ENCODE measurements at places on chromosomes 16 and 17.

DNA sequence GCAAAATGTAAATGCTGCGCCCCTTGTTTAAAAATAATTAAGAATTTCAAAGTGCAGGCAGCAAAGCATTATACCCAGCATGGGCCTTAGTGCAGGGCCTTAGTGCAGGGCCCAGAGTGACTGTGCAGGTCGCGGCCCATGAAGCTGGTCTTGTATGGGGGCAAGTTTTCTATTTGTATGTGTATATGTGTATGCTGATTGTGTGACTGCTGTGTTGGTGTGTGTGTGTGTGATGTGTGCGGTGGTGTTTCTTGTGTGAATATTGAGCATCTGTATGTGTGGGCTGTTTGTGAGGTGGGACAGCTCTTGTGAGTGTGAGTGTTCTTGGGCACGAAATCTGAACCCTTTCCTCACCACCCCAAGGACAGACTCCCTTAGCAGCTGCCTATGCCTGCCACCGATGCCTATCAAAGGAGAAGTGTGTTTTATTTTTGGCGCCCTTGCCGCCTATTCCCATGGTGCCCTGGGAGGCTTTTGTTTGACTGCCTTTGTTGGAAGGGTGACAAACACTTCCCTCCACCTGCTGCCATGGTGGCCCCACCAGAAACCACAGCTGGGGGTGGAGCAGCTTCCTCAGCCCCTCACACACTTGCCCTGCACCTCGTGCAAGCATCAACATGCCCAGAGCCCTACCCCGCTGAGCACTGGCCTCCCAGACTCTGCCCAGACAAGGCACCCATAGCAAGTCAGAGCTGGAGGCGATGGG, 18.0 kb downstream of the CCR7 start:
- no peak for DNase-seq

GRCh38 chr17:17822189-17822588, 14.6 kb downstream of the SREBF1 start:
- DNase-seq = no peak

DNA sequence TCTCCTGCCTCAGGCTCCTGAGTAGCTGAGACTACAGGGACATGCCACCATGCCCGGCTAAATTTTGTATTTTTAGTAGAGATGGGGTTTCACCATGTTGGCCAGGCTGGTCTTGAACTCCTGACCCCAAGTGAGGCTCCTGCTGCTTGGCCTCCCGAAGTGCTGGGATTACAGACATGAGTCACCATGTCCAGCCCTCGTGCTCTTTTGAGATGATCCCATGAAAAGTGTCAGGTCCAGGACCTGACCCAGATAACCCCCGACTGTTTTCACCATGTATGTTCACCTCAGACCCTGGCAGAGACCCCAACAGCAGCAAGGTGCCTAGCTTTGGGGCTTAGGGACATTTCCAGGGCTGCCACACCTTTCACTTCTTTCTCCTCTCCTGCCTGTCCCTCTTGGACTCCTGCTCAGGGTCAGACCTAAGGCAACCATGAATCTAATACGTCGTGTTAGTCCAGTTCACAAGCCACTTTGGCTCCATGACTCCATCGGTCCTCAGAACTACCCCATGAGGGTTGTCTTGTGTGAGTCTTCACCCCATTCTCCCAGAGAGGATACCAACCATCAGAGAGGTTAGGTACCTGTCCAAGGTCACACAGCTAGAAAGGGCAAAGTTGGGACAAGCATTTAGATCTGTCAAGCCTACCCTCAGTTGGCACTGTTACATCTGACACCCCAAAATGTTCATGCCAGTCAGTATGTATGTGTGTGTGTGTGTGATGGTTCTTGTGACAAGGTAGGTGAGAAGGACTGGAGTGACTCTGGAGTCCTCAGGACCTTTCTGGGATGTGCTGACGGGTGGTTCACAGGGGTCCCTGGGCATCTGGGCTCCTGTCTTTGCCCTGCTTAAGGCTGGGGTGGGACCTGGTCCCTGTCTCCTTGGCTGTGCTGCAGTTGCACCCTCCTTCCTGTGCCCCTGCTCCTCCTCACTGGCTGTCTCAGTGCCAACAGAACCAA, 23.1 kb upstream of the MAP3K14 start:
- no peak for DNase-seq

DNA sequence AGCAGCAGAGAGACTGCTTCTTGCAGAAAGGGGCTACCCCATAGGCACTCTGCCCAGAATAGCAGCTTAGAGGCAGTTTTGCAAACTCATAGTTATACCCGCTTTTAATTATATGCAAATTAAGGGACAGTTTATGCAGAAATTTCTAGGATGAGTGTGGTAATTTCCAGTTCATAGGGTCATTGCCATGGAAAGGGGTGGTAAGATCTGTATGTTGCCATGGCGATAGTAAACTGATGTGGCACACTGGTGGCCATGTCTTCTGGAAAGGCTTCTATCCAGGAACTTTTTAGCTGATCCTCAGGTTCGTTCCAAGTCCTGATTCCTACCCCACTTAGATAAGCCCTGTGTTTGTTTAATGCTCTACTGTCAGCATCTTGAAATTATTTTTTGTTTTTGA, 6.2 kb downstream of the STXBP4 start:
- DNase-seq = no peak

- no peak for DNase-seq
Measured at GRCh38 chr17:81920612-81921536, 2.9 kb upstream of the SIRT7 start.

DNA sequence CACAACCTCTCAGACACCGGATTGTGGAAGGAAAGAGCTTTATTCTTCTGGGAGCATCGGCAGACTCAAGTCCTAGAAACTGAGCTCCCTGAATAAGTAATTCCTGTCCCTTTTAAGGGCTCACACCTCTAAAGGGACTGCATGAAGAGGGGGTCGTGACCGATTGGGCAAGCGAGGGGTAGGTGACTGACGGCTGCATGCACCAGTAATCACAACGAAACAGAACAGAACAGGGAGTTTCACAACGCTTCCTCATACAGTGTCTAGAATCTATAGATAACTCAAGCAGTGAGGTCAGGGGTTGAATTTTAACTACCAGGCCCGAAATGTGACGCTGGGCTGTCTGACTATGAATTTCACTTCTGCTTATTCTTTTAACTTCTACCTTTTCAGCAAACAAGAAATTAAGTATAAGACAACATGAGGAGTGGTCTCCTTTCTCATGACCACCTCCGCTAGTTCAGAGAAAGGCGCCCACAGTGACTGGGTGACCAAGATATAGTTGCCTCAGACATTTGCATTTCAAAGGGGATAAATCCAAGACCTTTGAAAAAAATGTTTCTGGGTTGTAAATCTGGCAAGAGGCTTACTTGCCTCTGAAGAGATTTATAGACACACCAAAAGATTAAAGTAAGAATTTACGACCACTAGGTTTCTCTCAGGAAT, 88.4 kb upstream of the ATF7IP2 start:
- peak; percentile 85 for DNase-seq

DNA sequence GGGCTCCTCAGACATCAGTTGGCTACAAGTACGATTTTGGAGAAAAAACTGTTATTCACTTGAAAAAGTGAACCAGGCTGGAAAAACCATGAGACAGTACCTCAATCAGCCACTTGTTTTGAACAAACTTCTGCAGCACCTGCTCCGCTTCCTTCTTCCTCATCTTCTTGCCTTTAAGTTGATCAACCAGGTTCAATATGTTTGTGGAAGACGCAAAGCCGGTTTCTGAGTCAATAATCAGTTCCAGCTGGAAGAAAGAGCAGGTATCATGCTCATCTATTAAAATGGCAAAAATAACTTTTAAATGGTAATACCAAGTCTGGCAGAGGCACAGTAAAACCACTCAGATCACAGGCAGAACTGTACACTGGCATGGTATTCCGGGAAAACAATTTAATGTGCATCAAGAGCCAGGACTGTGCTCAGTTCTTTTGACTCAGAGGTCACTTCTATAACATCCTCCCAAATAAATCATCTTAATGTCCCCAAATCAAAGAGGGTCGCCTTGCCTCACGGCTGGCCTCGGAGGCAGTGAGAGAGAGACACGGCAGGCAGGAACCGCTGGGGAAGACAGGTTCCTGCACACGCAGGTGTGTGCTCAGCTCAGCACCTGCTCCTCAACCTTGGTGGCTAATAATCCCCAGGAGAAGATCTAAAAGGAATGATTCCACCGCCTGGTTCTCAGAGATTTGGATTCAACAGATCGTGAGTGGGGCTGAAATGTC, 29.7 kb downstream of the KDM8 start:
- DNase-seq = no peak

DNA sequence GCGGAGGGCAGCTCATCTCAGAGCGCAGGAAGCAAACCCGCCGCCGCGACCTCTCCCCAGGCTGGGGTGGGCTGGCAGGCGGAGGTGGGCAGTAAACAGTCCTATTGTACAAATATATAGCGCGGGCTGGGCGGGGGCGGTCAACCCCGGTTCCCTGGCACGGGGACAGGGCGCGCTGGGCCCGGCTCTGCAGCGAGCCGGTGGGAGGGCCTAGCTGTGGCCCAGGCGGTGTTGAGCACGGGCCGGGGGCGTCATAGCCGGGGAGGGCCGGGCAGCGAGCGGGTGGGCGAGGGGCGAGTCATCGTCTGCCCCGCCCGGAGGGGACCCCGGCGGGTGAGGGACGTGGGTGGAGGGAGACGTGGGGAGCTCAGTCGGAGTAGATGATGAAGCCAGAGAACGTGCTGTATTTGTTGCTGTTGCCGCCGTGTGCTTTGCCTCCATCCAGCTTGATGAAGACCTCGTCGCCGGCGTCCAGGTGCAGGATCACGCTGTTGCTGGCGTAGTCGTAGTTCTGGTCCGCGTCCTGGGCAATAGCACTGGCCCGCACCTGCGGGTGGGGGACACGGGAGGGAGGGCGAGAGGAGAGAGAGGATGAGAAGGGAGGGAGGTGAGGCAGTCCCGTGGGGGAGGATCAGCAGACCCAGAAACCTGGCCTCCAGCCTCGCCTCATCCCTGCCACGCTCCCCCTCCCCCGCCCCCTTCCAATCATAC, 8.1 kb downstream of the C1QL1 start:
- DNase-seq = no peak

GRCh38 chr17:46949291-46950174, 26.6 kb downstream of the GOSR2 start:
- no peak for DNase-seq

GRCh38 chr17:48646183-48647102, 20.3 kb upstream of the HOXB9 start:
- DNase-seq = no peak

DNA sequence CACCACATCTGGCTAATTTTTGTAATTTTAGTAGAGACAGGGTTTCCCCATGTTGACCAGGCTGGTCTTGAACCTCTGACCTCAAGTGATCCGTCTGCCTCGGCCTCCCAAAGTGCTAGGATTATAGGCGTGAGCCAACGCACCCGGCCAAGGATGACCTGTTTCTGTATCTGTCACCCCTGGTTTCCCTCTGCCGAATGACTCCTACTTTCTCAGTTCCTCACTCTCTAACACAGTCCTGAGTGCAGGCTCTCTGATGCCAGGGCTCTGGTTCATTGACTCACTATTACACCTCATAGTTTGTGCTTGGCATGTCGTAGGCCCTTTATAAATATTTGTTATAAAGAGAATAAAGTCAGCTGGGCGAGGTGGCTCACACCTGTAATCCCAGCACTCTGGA, 10.7 kb upstream of the PRPF8 start:
- no peak for DNase-seq

- DNase-seq = peak; percentile 23
Measured at GRCh38 chr16:77584205-77584859, 138.0 kb upstream of the NUDT7 start.

GRCh38 chr17:38693700-38694329, 11.3 kb upstream of the MLLT6 start:
- no peak for DNase-seq

DNA sequence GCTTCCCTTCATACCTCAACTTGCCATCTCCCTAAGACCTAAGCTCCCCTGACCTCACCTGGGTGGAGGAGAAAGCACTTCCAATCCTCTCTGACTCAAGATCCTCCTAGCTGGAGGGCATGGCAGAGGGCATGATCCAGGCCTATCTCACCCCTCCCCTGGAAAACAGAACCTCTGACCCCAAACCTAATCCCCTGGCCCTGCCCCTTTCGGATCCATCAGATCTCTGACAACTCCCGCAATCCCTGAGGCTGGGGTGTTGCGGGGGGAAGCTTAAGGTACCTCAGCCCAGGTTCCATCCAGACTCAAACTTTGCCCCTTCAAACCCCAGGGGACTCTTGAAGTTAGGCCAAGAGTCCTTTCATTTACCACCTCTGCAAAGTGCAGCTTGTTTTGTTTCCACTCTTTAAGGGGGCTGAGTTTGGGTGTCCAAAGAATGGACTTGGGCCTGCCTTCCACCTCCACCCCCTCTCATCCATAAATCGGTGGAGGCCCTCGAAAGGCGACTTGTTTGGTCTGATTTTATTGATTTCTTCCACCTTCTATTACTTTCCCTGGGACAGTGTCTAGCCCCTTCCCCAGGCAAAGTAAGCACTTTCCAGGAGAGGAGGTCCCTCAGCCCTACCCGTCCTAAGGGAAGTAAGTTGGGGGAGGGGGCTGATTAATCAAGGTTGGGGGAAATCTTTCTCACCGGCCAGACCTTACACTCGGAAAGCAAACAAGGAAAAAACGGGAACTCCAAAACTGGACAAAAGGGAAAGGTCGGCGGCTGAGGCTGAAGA, 2.6 kb downstream of the EPOP start:
- no peak for DNase-seq

DNA sequence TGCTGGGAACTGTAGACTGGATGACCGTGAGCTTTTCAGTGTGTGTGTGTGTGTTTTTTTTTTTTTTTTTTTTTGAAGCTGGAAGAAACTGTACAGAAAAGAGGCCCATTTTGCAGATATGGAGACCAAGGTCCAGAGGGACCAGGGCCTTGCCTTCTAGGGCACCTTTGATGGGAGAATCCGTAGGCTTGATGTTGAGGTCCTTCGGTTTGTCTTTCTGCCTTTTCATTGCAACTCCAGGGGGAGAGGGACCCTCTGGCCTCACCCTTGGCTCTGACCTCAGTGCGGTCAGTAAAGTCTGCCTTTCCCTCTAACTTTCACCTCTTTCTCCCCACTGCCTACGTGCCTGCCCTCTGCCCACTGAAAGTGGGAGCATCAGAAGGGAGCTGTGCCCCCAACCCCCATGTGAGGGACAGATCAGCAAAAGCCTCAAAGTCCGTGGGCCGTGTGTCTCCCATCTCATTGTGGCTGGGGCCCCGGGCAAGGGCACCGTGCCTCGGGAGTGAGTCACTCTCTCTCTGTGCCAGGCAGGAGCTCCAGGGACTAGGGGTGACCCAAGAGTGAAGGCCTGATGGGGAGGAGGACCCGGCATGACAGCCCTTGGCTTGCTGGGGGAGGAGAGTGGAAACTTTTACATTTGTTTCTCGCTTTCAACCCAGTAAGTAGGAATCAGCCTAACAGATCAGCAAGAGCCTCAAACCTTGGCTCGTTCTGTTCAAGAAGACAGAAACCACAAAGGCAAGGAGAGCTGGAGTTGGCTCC, 123.6 kb downstream of the CMIP start:
- no peak for DNase-seq

- no peak for DNase-seq
Measured at GRCh38 chr17:52732841-52733240, 574.3 kb upstream of the CA10 start.

GRCh38 chr17:48601207-48601538, 3.6 kb downstream of the HOXB6 start:
- DNase-seq = no peak

- no peak for DNase-seq
Measured at GRCh38 chr17:38897176-38897575, 27.3 kb downstream of the LASP1 start.
